Stimulated activated CD8-positive, alpha-beta memory T cell treated with anti-CD3 and anti-CD28 coated beads, Interleukin-7, amount 100 ng/mL, for 1 hour (primary cell): ENCODE measurements at places on chromosomes 5 and 9.

DNA sequence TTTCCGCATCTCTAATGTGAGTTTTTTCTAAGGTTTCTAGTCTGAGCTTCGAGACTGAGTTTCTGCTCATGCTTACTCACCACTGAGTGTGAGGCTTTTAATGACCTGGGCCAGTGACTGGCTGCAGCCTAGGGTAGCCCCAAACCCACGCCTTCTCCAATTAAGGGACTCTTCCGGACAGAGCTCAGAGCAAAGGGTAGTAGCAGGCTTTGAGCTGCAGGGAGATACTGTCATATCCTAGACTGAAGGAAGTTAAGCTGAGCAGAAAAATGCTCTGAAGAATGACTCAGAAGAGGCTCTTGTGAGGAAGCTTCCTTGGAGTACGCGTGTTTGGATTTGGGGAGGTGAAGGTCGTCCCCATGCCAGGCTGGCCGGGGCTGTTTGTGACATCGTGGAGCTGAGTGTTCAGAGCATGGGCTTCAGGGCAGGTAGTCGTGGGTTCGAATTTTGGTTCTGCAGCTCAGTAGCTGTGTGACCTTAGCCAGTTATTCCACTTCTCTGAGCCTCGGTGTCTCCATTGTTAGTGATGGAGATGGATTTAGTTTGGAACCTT lies 3.5 kb downstream of the USP20 start:
- no peak for DNase-seq

- no peak for DNase-seq
Measured at GRCh38 chr9:84822589-84823233, 153.2 kb downstream of the NTRK2 start.

DNA sequence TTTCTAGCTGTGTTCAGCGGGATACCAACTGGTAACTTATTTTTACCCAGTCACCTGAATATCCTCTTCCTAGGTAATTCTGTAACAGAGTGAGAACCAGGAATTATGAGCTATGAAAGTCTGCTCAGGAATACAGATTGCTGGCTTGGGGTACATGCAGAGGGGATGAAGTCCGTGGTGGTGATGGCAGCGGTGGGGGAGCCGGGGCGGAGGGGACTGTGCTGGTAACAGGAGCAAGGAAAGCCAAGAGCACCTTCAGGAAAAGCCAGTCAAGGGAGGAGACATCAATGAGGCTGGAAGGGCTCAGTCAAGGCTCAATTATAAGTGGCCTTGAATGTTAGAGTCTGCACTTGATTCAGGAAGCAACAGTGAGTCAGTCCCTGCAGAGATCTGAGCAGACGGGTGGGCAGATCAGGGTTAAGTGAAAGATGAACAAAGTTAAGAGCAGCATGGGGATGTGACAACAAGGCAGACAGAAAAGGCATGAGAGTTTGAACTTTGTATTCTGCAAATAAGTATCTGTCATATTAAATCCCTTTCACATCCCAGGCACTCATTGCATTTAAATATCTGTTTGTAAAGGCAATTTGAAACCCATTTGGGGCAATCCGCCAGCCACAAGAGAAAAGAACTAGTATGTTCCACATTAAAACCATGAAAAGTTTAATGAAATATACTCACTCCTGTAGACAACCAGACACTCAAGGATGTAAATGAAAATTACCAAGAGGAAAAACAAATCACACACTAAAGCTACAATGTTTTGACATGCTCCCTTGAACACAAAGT lies 101.2 kb downstream of the TTC39B start:
- no peak for DNase-seq

GRCh38 chr9:76086539-76086938 lies 196.1 kb downstream of the PCSK5 start:
- DNase-seq: no peak

GRCh38 chr5:143271431-143271830 lies 132.1 kb downstream of the NR3C1 start:
- DNase-seq: no peak

GRCh38 chr5:116013936-116014335 lies 18.3 kb upstream of the ARL14EPL start:
- DNase-seq: no peak

DNA sequence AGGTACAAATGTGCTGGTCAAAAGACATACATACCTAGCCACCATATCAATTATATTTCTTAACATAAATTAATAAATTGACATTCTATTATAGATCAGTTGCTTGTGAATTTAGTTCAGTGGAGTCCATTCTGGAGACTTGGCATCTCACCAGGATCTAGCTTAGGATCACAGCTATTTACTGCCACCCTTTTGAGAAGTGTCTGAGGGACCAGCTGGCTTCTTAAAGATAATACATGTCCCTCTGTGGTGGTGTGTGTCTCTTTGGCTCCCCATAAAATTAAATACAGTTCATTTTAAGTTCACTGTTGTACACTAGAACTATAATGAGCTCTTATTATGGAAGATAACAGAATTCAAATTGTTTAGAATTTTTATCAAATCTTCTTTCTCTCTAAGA lies 290.7 kb downstream of the PRELID2 start:
- no peak for DNase-seq

DNA sequence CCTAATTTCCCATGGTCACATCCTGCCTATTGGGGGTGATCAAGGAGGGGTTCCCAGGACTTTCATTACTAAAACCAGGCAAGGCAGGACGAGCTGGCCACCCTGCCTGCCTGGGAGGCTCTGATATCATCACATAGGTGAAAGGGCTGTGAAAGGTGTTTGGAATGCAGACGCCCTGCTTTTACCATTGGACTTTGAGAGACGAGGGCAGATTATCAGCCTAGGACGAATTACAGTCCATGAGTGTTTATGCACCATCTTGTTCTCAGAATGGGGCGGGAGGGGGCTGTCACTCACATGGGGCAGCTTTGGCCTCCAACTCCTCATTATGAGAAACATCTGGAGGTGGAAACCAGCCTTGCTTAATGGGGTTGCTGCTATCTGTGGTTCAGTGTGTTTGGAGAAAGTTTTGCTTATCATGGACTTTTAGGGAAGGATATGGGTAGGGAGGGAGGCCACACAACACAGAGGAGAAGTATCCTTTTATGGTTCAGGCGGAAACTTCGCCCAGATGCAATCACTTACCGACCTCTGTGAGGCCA lies 69.8 kb upstream of the UBTD2 start:
- DNase-seq: no peak

GRCh38 chr9:86947146-86948073 lies at the start of gene GAS1:
Gene GAS1 (minus strand): TSS chr9:86947506. CDS start chr9:86946779, 727 bp downstream.
- DNase-seq: peak; percentile 36

DNA sequence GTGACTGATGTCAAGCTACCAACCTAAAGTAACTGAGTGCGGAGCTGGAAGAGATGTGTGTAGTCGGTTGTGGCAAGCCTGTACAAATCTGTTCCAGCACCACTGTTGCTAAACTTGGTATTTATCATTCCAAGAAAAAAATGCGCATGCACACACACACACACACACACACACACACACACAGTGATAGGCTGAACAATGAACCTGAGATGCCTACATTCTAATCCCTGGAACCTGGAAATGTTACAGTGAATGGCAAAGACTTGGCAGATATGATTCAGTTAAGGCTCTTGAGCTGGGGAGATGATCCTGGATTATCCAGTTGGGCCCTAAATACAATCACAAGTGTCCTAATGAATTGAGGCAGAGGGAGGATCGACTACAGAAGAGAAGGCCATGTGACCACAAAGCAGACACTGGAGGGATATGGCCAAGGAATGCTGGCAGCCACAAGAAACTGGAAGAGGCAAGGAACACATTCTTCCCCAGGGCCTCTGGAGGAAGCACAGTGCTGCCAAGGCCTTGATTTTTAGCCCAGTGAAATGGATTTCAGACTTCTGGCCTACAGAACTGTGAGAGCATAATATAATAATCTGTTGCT lies 49.7 kb upstream of the LHFPL2 start:
- no peak for DNase-seq

DNA sequence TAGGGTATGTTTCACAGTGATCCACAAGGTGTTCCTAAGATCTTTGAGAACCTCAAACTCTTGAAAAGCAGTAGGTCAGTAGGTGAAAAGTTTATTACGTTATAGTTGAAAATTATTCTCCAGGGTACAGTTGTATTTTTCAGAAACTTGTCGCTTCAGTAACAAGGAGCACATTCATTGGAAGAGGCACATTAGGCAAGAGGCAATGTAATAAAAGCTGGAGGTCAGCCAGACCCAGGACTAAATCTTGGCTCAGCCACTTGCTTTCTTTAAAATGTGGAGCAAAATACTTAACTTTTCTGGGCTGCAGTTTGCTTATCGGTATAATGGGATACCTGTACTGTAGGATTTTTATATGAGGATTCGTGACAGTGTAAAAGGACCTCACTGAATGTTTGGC lies 45.6 kb downstream of the TLE4 start:
- DNase-seq: no peak

DNA sequence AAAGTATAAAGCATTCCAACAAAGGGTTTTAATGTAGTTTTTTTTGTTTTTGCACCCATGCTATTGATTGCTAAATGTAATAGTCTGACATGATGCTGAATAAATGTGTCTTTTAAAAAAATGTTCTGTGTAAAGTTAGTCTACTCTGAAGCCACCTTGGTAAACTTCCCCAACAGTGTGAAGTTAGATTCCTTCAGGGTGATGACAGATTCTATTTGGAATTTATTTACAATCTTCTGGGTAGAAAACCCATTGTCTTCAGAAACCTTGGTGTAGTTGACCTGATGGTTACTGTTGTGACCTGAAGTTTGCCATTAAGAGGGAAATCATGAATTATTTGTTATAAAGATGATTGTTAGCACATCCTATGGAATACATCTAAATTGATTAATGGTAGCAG lies 64.7 kb upstream of the TRPC7 start:
- DNase-seq: no peak

GRCh38 chr9:34773306-34773910 lies 63.5 kb upstream of the CCL21 start:
- DNase-seq: no peak

DNA sequence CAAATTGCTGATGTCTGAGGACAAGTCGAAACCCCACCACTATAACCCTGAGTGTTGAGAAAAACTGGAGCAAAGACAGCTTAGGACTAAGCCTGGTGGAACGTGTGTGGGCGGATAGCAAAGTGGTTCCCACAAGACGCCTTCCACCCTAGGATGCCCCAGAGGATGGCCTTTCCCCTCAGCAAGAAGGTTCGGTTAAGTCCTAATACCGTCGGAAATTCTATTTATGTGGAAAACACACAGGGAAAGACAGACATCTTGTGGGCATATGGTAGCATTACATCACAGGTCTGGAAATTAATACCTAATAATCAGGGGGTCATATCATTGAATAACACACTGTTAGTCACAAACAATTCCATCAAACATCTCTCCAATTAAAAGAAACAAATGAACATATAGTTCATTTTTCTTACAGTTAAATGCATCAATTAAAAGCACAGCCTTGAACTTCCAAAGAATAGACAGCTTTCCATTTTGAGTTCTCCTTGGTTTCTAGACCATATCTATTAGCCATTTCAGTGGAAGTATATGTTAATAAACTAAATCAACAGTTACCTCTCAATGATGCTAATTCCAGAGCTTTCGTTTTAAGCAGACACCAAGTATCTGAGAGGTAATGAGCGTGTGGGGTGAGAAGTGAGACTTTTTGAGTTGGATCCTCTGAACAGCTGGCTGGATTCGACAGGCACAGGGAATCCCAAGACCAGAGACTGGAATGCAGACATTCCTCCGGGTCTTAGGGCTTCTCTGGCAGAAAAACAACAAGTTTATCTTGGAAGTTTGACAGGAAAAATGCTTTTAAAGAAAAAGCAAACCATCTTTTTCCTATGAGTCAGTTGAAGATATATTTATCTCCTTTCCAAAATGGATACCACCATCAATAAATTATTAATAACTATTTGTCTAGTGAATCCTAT lies 2.9 kb upstream of the ICE1 start:
- no peak for DNase-seq

DNA sequence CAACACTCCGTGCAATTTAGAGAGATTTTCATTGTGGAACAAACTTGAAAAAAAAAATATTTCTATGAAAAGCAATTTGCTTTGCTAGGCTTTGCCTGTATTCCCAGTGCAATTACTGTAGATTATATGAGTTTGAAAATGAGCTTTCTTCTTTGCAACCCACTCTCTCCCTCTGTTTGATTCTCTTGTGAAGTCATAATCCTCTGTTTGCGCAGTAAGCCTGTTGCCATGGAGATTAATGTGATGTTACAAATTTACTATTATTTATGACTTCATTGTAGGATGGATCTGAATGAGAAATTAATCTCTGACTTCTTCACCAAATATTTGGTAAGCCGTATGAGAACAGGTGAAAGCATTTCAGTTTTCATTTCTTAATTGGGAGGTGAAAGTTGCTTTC lies 320.3 kb downstream of the SPATA31D1 start:
- no peak for DNase-seq

GRCh38 chr5:149228618-149229297 lies 42.9 kb upstream of the AFAP1L1 start:
- no peak for DNase-seq

- no peak for DNase-seq
Measured at GRCh38 chr5:54756301-54756700, 229.1 kb downstream of the ESM1 start.

DNA sequence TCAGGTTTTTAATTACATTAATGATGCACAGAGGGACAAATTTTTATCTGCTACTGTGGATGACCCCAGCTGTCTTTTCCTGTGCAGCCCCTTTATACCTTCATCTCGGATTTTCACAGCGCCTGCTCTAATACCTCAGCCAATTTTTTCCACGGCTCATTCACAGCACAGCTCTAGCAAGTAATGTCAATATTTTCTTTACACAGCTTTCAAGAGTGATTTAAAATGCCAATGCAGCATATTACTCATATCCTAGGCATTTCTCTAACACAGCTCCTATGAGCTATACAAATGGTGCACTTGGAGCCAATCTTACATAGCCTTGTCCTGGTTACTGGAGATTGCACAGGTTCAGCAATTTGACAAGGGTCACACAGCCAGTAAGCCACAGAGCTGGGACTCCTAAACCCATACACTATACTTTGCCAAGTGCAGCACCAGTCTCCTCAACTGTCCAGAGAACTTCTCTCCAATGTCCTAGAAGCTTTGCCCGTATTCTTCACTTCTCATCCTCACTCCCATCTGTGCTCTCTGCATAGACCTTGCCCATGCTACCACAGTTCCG lies 661.8 kb downstream of the DTWD2 start:
- no peak for DNase-seq

DNA sequence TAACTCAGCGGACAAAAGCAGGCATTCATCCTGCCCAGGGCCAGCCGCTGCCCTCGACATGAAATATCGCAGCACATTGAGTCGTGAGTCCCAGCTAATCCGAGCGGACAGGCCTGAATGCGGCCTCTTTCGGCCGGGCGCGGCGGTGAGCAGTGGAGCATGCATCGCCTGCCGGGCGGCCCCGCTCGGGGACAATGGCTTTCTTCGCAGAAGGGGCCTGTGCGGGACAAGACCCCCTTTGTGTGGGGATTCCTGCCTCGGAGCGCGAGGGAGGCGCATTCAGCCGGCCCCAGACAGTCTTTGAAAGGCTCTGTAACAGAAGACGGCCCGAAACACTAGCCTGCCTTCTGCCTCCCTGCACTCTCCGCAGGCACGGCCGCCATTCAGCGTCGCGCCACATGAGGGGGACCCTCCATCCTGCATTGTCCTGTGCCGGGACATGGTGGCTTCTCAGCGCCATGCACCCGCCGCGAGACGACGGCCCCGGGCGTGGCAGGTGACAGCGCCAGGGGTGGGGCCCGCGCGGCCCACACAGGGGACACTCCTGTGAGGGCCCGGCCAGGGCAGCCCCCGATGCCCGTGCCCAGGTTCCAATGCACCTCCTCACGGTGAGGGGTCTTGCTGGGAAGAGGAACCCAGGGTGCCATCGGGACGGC lies 52.0 kb downstream of the EXD3 start:
- DNase-seq: no peak

GRCh38 chr9:8730618-8731017 lies 931.0 kb upstream of the DMAC1 start:
- no peak for DNase-seq

GRCh38 chr9:129237164-129237611 lies 59.1 kb upstream of the IER5L start:
- peak; percentile 15 for DNase-seq
